NCI-H1436 treated with DMSO at 0.1 percent for 48 hours (cell line): ENCODE measurements at places on chromosomes 12 and 14.

DNA sequence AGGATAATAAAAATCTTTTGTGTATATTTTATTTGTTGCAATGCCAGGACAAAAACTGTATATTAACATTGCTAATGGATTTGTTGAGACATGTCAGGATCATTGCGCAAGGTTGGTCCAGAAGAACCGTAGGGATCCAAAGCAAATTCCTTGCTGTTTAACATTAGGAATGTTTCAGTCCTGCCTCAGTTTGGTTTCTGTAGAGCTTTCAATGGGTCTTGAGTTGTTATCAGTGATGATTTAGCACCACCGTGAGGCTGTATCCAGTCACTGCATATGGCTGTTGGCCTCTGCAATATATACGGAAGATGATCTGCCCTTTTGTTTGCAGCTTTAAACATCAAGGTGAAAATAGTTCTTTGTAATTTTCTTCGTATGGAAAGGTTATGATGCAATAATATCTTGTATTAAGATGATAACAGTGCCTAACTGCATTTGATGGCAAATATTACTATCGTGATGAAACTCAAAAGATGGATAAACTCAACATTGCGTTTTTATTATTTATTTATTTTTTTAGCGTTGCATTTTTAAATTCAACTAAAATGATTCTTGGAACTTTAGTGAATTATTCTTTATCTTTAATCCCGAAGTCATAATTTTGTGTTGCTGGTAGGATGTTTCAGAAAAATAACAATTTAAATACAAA is 231.2 kb downstream of the AKAP6 start:
- DNase-seq: no peak

DNA sequence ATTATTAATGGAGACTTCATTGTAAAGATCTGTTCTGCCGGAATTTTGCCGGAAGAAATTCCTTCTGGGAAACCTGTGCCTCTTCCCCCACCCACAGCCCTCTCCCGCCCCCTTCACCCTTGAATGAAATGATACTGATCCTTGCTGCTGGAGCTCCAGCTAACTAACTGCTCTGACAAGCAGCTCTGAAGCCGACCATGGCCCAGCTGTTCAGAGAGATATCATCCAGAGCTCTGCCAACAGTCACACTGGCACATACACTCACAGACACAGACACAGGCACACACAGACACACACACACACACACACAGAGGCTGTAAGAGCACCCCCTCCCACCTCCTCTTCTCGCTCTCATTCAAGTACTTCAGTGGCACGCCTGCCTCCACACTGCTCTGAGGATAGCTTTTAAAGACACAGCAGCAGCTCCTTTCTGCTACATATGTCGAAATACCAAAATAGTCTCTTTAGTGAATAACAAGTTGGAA is 88.6 kb downstream of the R3HDM2 start:
- no peak for DNase-seq

DNA sequence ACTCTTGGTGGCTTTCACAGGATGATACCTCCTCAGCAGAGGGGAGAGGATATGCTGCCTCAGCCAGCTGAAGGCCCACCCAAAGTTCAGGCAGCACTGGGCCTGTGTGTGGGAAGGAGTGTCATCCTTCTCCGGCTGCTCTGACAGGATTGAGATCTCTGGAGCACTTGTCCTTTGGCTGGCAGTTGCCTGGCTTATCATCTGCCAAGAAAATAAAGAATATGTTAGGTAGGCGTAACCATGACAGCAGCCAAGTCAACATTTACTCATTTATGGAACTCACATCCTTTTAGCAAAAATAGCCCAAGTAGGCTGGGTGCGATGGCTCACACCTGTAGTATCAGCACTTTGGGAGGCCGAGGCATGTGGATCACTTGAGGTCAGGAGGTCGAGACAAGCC is 68.5 kb downstream of the PPFIBP1 start:
- DNase-seq: no peak

DNA sequence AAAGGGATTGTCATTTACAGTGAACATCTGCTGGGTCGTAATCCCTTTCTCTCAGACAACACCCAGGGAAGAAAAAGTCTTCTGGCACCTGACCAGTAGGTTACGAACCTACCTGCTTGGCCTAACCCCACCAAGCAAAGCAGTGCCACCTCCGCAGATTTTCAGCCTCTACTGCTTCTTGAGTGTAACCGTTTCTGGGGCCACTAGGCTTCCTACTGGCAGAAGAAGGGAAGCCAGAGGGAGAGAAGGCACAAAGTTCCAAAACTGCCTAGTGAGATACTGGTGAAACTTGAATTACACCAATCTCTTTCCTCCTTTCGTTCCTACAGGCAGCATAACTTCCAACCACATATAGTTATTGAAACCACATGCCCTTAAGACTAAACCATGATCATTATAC is 383.6 kb downstream of the BCAT1 start:
- DNase-seq: no peak

GRCh38 chr12:13176256-13176655 is 20.3 kb upstream of the EMP1 start:
- no peak for DNase-seq

DNA sequence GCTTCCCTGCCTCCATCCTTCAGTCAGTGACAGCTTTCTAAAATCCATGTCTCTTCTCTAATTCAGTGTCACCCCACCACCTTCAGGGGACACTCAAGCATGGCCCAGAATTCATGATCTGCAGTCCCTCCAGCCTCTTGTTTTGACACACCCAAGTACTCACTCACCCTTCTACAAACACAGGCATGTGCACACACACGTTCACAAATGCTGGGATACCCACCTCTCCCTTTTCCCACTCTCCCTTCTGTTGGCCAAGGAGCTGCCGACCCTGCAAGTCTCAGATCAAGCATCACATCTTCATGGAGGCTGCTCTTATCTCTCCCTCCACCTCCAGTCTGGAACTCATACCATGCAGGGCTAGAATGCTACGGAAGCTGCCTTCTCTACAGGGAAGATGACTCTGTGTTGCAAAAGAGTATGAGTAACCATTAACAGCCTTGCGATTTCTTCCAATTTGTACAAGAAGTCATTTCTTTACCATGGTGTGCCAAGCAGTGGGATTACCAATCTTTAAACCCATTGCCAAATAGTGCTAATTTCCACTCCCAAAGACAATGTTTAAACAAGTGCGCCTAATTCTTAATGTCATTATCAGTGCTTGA is 196.1 kb downstream of the BCL11B start:
- no peak for DNase-seq

- DNase-seq: no peak
Observed at GRCh38 chr12:10730559-10730958, 7.4 kb upstream of the YBX3 start.

DNA sequence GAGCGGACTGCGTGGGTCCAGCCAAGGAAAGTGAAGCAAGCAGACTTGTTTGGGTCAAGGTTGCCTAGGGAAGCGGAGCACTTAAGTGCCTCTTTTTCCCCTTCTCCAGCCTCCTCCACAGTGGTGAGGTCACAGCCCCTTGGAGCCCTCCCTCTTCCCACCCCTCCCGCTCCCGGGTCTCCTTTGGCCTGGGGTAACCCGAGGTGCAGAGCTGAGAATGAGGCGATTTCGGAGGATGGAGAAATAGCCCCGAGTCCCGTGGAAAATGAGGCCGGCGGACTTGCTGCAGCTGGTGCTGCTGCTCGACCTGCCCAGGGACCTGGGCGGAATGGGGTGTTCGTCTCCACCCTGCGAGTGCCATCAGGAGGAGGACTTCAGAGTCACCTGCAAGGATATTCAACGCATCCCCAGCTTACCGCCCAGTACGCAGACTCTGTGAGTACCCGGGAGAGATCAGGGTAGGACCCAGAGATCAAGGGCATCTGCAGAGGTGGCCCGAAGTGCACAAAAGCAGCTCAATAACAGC is at the start of gene TSHR:
Gene TSHR, plus strand, starts transcription at position 206 of the 526 bp plus-strand sequence. Its CDS starts 60 bp downstream, at position 266.
- no peak for DNase-seq

DNA sequence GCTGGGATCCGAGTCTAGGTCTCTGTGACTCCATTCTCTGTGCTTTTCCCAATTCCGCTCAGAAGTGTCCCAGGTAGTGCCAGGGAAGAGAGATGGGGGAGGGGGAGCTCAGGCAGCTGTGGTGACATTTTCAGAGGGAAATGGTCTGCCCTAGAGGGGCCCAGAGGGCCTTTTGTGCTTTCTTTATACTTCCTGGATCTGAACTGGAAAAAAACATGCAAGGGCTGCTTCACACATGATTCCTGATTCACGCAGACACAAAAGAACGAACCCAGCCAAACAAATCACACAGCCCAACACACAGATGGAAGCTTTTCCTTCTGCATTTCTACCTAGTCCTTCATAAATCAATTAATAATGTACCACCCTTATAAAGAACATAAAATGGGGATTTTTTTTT is 26.5 kb downstream of the GPR68 start:
- DNase-seq: no peak

DNA sequence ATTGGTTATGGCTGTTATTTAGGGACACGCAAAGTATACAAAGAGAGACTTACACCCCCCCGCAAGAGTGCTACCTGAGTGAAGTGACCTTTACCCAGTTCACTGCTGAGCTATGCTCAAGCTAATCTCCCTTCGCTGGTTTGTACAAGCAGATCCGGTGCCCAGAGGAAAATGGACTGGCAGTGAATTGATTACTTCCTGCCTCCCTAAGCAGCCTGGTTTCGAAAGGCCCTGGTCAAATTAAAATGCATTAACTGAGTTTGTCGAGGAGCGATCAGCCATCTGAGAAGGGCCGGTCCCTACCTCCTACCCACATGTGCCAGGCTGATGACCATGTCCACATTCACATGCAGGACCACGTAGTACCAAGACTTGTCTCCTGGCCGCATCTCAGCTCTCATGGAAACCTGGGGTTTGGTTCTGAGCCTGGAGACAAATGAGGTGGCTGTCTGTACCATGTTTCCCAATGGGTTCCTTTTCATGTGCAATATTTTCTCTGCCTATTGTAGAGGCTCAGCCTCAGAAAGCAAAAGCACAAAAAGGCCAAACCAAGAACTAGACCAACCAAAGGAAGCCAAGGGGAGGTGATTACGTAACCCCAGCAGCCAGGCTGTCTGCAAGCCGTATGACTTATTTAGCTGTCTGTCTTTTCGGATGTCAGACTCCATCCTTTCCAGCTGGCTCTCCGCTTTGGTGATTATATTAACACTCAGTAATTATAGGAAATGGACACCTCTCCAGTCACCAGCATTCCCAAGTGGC is 284.7 kb upstream of the PWP1 start:
- DNase-seq: no peak

- no peak for DNase-seq
Observed at GRCh38 chr14:89956661-89957009, 908 bp downstream of the TDP1 start.

- DNase-seq: no peak
Observed at GRCh38 chr12:115943630-115944391, 333.7 kb downstream of the MED13L start.

GRCh38 chr12:127078577-127079350 is 1188.2 kb upstream of the TMEM132C start:
- no peak for DNase-seq

DNA sequence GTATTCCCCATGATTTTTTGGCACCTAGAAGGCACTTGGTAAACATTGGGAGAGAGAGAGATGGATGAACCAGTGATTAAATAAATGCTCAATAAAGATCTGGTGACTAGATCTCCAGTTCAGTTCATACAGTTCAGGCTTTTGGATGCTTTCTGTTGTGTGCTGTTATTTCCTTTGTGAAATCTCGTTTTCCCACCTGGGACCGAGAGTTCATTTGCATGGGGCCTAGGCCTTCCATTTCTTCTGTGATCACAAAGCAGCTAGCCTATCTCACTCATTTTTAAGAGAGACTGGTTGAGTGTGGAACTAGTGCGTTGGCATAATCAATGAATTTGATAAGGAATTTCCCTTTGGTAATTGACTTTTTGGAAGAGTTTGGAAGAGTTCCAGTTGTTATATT is 104.0 kb downstream of the VRK1 start:
- no peak for DNase-seq

DNA sequence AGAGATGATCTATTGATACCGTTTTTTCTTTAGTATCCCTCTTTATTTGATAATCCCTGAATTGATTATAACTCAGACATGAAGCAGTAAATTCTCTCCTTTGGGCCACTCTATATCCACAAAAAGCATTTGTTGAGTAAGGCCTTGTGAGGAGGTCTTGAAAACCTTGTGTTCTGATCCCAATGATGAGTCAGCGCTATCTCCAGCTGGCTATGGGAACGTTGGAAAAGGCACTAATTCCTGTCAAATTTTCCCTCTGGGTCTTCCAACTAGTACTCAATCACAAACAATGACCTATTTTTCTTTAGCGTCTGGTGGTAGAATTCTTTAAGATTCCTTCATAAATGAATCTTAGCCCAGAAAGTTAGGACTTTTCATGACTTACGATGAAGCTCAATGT is 168.4 kb upstream of the LRIG3 start:
- DNase-seq: no peak

GRCh38 chr12:48789858-48790326 is 1.0 kb upstream of the ADCY6 start:
- no peak for DNase-seq

- DNase-seq: no peak
Observed at GRCh38 chr12:121676190-121676589, 6.7 kb upstream of the MORN3 start.

GRCh38 chr12:117576053-117576452 is 214.6 kb upstream of the NOS1 start:
- no peak for DNase-seq

DNA sequence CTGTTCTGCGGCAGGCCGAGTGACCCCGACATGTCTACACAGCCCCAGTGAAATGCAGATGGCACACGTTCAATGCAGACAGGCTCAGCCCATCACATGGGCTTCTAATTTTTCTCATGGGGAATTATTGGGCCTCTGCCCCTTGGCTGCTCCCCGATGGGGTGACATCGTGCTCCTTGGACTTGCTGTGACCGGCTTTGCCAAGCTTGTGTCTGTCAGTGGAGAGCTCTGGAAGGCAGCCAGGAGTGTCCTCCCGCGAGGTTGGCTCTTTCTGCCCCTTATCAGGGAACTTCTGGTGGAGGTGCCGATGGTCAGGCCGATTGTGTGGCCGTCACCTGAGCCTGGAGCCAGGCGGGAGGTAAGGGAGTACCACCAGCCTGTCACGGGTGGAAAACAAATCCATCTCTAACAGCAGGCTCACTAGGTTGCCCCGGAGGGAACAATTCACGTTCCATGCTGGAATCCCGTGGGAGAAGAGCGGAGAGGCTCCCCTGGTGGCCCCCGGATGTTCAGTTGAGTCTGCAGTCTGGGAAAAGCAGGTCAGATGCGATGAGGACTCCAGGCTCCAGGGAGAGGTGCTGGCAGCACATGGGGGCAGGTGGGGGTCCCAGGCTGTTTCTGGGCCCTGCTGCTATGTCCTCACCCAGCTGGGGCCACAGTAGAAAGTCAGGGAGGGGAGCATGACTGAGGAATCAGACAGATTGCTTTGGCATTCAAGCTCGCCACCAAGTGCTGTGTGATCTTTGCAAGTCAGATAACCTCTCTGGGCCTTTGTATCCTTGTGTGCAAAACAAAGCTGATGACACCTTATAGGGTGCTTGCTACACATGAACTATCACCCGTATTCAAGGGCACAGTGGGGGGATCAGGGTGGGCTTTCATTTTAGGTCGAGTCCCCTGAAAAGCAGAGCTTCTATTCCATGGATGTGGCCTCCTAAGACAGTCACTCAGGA is 43.2 kb upstream of the EML1 start:
- no peak for DNase-seq

GRCh38 chr12:19033244-19033643 is 96.3 kb upstream of the PLEKHA5 start:
- no peak for DNase-seq

- no peak for DNase-seq
Observed at GRCh38 chr12:116471544-116471943, 87.6 kb upstream of the MAP1LC3B2 start.
